Urinary bladder (tissue), 4 donors: ENCODE measurements at places on chromosomes 5 and 9. TPM values are rescaled to one million over a fixed set of nuclear protein-coding genes. Genes with fewer than 3 reads are reported as not detected.

DNA sequence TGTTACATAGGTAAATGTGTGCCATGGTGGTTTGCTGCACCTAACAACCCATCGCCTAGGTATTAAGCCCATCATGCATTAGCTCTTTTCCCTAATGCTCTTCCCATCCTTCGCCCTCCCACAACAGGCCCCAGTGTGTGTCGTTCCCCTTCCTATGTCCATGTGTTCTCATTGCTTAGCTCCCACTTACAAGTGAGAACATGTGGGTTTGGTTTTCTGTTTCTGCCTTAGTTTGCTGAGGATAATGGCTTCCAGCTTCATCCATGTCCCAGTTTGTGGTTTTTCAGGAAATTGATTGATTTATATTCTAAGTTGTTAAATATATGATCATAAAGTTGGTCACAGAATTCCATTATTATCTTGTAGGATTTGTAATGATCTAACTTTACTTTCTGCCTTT, 85.3 kb upstream of the CAST start:
- DNase-seq: no peak

DNA sequence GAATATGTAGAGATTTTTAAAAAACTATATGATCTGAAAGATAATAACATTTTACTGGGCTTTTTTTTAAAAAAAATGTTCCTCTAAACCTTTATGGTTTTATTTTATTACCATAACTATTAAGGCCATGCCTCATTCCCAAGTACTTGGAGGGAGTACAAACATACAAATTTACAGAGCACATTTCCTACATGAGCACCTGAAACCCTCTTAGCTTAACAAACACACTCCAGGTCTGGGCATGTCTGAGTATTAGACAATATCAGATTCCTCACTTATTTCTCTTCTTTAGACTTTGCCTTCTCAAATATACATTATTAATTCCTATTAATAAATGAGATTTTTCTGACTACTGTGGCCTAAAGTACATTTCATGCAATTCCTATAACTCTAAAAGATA, 319.2 kb downstream of the SLCO4C1 start:
- no peak for DNase-seq

DNA sequence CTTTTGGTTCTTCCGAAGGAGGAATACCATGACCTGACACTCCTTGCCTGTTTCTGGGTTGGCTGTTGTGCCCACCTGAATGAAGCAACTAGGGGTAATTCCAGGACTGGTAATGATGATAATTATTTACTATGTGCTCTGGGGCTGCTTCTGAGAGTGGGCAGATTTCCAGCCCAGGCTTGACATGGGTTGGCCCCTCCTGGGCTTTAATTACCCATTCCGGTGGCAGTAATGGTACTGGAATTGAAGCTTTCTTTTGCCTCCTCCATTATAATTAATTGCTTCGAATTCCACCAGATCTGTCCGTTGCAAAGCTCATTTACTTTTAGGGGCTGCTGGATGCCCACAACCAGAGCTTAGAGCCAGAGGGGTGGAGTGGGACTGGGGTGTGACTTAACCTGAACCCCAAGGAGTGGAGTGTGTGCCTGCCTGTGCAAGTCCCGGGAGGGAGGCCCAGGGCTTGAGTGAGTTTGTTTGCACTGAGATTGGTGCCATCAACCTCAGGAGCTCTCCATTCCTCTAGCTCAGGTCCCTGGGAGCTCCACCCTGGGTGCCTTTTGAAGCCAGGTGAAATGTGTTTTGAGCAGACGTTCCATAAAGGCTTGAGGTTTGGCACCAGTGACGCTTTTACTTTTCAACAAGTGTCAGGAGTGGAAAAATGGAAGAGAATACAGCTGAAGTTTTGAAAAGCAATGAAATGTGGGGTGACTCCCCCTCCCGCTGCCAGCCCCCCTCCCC, 214.6 kb downstream of the PDZD2 start:
- DNase-seq: no peak

DNA sequence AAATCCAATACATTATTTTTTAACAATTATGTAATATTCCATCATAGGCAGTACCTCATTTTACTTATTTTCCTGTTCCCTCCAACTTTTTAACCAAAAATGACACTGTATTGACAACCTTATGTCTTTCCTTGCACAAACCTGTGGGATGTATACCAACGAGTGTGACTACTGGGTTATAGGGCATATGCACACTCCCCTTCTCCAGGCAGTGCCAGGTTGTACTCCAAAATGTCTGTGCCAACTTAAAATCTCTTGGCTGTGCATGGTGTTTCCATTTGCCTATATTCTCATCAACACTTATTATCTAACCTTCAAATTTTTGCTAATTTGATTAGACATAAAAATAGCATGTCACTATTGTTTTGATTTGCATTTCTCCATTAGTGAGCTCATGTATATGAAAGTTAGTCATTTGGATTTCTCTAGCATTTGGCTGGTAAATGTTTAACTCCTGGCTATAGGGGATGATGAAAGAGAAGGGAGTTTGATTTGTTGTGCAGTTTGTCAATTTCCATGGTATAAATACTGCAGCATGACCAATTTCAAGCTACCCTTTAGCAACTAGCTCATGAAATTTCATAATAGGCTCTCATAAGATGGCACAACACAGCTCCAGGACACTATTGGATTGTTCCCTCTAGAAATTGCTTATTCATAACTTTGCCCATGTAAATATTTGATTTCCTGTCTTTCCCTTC, 129.9 kb downstream of the BAAT start:
- DNase-seq: no peak

Gene SAPCD2
- 0.63 TPM for polyA plus RNA-seq

Gene ZNF483
- 0.94 TPM for polyA plus RNA-seq

DNA sequence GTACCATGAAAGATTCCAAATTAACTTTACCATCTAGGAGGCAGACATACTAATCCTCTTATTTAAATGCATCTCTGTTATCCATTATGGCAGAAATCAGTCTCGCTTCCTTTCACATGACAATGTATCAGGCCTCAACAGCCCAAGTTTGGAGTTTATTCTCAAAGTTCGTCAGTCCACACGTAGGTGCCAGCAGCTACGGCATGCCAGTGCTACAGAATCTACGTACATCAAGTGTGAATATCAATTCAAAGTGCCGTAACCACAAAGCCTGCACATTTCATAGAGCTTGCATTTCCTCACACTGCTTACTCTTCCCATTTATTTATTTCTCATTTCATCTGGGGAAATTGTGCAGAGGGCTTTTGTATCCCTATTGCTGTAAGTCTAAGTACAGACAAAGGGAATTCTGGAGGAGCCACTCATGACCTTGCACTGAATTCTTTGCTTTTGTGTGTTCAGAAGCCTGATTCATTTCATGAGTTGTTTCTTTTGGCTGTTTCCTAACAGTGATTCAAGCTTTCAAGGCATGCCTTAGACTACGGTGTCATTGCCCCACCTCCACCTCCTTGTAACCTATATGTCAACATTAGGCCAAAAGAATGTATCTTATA, 10.0 kb downstream of the ENC1 start:
- DNase-seq: no peak

GRCh38 chr5:72554897-72555296, 47.7 kb upstream of the ZNF366 start:
- DNase-seq: no peak

Gene ZDHHC11B
- 5.8 TPM for polyA plus RNA-seq

- no peak for DNase-seq
These were observed 109.6 kb downstream of the ADAMTS2 start for GRCh38 chr5:179235416-179236400.

Gene IL5
- polyA plus RNA-seq: not detected

Gene CSF2
- polyA plus RNA-seq: not detected

DNA sequence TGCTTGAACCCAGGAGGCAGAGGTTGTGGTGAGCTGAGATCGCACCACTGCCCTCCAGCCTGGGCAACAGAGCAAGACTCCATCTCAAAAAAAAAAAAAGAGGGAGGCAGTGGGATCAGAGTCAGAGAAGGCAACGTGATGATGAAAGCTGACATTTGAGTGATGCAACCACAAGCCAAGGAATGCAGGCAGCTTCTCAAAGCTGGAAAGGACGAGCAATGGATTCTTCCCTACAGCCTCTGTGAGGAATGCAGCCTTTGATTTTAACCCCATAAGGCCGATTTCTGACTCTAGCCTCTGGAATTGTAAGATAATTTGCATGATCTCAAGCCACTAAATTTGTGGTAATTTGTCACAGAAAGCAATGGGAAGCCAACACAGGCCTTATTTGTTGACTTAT, 9.8 kb downstream of the TGFBI start:
- DNase-seq: no peak

DNA sequence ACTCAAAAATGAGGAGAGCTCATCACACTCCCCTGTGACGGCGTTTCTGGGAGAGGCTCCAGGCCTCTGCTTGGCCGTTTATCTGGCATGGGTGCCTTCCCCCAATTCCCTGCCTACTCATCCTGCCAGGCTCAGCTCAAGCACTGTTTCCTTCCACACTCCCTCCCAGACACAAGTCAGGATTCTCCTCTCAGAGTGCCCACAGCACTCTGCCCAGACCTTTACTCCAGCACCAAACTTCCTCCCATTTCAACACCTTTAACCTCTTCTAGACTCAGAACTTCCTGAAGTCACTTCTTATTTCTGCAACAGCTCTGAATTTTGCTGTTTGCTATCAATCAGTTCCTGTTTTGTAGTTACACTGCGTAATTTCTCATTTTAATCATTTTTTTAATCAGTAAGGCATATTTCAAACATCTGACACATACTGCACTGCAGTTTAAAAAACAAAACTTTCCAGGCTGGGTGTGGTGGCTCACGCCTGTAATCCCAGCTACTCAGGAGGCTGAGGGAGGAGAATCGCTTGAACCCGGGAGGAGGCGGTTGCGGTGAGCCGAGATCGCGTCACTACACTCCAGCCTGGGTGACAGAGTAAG, 16.0 kb downstream of the TRMO start:
- DNase-seq: no peak

DNA sequence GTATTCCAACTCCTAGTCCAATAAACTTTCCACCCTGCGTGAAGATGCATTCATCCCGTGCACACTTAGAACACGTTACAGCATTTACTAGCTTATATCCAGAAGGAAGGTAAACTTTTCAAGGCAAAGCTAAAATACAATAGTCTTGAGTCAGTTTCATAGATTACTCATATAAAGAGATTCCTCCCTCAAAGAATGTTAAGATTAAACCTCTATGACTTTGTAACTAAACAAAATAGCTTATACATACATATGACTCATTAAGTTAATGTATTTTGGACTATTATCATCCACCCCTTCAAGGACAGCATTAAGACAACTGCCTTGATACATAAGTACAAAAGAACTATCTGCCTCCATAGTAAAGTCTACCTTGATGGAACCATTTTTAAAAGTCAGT, 36.1 kb downstream of the TLE1 start:
- DNase-seq: no peak

DNA sequence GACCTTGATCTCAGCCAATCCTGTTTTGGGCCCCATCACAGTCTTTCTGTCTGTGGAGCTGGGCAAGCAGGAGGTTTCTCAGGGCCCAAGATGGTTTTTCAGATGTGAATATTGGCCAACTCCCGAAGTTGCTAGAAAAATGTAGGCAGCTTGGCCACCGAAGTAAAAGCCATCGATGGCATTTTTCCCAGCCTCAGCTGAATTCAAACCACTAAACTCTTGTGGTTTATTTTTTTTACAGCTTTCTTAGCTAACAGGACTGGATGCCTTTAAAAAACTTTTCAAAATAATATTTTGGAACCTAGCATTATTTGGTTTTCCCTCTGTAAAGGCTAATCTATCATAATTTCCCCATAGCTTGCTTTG, 102.5 kb upstream of the ERCC6L2 start:
- no peak for DNase-seq

DNA sequence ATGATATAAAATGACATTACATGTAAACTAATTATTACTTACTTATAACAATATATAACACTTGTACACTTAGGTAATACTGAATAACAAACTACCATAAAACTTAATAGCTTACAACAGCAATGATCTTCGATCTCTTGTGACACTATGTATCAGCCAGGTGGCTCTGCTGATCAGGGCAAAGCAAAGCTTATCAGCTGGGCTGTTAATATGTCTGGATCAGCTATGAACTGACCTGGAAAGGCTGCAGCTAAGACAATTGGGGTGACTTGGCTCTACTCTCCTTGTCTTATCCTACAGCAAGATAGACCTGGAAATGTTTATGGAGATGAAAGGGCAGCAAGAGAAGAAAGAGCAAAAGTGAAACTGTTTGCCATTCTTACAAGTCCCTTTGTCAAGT, 511.3 kb downstream of the TLR4 start:
- no peak for DNase-seq

DNA sequence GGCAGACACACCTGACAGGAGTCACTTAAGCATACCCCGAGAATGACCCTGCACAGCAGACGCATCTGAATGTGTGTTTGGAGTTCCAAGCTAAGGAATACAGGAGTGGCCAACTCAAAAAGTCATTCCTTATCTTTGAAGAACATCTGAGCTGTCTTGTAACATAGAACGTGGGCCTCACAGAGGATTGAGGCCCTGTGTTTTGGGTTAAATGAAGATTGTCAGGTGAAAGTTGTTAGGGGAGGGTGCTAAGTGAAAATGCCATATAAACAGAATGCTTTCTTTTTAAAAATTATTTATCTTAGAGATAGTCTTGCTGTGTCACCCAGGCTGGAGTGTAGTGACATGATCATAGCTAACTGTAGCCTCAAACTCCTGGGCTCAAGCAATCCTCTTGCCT, 100.9 kb downstream of the PIK3R1 start:
- DNase-seq: no peak

Gene C9orf50
- polyA plus RNA-seq: 0.28 TPM

DNA sequence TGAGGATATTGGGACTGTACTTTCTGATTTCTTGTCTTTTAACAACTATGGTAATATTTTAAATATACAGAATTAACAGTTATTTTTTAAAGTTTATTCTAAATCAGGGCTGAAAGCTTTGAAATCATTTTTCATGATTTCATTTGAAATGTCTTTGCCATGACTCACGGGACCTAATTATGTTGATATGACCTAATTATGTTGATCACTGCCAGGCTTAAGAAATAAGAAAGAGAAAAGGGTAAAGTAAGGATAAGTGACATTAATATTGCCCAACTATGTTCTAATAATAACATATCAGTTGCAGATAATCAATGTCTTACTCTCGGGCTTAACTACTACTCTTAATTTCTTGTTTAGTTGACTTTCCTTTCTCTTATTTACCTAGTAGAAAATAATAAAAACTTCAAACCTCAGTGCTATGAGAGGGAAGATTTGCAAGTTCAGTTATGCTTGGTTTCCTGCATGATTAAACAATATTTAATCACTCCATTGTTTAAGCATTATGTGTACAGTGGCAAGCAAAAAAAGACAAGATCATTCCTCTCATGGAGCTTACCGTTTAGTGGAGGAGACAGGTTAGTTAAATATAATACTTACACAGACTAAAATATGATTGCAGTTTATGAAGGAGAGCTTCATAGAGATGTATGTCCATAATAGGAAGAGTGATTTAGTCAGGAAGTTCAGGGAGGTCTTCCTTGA, 67.0 kb upstream of the EIF4EBP3 start:
- DNase-seq: no peak

GRCh38 chr5:66164044-66164790, 20.1 kb downstream of the SREK1 start:
- no peak for DNase-seq
